CD4-positive, alpha-beta T cell treated with Interleukin-4 for 4 hours (primary cell): ENCODE measurements at places on chromosomes 3 and 15.
A peak's percentile ranks its signal among the peaks of the same experiment; 100 is the strongest.

DNA sequence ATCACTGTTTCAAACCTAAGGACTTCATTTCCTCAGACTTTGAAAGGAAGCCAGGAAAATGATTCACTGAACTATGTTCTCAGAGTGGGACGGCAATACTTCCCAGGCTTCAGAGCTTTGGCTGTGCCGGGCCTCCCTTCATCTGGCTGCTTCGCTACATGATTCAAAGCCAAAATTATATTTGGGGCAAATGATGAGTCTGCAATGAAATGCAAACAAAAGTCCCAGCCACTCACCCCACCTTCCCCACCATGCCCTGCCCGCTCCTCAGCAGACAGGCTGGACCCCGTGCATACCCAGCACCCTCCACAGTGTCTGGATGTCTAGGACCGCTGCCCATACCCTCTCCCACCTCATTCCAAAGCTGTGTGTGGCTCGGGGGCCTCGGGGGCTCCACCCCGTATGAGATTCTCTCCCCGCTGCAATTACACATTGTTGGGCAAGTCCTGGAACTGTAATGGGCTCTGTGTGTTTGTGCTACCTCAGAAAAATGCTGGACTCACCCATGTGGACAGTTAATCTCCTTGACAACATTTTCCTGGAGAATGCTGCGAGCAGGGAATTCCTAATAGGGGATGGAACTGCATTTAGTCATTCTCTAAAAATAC is 32.2 kb downstream of the ATP10A start:
- no peak for DNase-seq

DNA sequence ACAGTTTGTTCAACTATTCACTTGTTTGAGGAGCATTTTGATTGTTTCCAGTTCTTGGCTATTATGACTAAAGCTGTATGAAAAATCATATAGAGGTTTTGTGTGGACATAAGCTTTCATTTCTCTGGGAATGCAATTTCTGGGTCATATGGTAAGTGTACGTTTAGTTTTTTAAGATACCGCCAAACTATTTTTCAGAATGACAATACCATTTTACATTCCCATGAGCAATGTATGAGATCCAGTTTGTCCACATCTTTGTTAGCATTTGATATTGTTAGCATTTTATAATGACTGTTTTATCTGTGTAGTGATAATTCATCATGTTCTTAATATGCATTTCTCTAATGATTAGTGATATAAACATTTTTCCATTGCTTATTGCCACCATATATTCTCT is 258.7 kb upstream of the CTNNB1 start:
- DNase-seq, result no peak

DNA sequence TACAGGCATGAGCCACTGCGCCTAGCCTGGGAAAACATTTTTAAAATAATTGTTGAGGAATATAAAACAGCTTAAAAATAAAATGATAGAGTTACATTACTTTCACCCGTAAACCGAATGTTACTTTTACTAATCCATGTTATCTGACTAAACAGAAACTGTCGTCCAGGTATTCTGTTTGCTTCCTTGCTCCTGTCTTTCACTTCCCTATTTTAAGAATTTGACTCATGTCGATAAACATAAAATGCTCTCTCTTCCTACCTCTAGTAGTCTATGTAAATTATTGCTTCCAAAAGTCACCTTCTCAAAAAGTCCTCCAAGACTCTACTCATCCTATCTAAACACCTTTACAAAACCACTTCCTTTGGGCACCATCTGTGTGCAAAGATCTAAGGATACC is 216.4 kb downstream of the RBMS3 start:
- DNase-seq, result no peak

- DNase-seq, result no peak
These were observed 8.7 kb upstream of the ACAP2 start for GRCh38 chr3:195451373-195452015.

GRCh38 chr15:83890587-83890986 is 236.7 kb downstream of the ADAMTSL3 start:
- no peak for DNase-seq

DNA sequence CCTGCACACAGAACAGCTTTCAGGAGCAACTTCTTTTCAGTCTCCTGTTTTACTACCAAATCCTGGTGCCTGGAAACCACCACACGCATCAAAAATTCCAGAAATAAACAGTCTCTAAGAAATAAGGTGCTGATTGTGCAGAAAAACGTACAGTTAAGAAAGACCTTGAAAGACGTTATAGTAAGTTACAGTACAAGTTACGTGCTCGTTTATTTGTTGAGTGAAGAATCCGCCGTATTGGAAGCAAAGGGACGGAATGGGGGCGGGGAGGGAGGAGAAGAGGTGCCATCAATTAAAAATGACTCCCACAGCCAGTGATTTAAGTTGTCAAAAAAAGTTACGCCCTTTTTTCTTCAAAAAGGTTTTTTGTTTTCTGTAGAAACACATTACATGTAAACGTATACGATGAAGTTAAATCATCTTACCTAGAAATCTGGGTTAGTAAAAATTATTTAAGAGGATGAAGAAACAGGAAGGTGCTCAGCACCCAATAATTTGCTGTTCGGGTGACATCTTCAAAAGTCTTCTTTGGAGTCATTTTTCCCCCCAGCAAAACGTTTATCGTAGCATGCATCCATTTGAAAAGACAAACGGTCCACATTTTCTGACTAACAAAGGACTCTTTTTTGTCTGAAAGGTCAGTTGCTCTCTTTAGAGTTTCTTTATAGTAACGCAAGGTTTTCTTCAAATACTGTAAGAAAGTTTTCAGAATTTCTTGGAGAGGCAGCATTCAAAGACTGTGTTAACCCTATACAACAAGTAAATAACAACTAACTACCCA is 782 bp upstream of the UACA start:
- no peak for DNase-seq

- DNase-seq, result no peak
These were observed 248.9 kb downstream of the NAALADL2 start for GRCh38 chr3:175107995-175108394.

- DNase-seq, result peak; percentile 64
These were observed 521 bp downstream of the IL5RA start for GRCh38 chr3:3109407-3110298.

- no peak for DNase-seq
These were observed 679.3 kb downstream of the OTOL1 start for GRCh38 chr3:162175878-162176277.

GRCh38 chr3:54564374-54564925 is 363.4 kb downstream of the LRTM1 start:
- no peak for DNase-seq

DNA sequence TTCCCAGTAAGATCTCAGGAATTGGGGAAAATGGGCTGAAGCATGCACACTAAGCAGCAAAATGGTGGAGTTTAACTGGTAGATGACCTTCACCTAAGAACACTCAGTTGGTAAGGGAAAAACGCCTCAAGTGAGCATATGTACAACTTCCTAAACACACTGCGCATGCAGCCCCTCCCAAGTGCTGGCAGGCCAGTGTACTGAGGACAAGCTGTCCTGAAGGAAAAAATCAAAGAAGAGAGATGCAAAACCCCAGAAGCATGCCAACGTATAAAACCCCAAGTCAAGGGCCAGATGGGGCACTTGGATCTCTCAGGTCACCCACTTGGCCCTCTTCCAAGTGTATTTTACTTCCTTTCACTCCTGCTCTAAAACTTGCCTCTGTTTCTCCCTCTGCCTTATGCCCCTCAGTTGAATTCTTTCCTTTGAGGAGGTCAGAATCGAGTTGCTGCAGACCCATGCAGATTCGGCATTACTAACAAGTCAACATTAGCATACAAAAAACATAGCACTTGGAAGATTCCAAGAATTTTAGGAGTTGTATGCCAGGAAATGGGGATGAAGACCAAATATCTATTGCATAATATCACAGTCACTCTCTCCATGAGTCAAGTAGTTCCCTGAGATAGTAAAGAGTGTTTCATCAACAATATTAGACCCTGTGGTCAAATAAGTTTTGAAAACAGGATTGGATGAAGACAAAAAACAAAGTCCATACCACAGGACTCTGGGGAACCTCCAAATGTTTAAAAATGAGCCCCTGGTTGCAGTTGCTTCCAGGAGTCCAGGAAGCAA is 10.8 kb upstream of the FYCO1 start:
- DNase-seq, result no peak

- no peak for DNase-seq
These were observed 104.2 kb upstream of the RAD18 start for GRCh38 chr3:9067352-9067975.

GRCh38 chr3:67564008-67564407 is 90.4 kb downstream of the SUCLG2 start:
- DNase-seq, result no peak

DNA sequence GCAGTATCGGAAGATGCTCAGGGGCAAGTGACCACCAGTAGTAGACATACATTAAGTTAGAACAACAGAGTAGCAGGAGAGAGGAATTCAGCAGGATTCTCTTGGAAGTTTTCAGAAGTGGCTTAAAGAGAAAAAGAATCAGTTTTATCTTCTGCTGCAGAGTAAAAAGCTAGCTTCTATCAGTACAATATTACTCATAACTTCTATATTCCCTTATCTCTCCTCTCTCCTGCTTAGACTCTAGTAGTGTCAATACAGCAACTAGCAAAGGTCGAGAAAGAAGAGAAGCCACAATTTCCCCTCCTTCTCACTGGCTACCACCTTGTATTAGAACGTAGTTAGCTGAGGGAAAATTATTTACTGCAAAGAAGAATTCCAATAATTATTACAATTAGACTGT is 539.7 kb downstream of the DIPK2A start:
- DNase-seq, result no peak

- DNase-seq, result no peak
These were observed 23.2 kb upstream of the ACTC1 start for GRCh38 chr15:34818526-34818925.

- DNase-seq, result no peak
These were observed 128.3 kb downstream of the ALCAM start for GRCh38 chr3:105495021-105495420.

DNA sequence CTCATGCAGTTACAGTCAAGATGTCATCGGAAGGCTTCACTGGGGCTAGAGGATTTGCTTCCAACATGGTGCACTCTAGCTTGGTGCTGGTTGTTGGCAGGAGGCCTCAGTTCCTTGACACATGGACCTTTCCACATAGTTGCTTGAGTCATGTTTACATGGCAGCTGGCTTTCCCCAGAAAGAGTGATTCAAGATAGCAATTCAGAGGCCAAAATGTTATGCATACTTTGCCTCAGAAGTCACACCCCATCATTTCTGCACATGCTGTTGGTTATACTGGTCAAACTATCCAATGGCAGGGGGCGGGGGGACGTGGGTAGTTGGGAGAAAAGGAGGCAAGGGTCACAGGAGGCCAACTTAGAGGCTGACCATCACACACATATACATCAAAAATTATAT is 58.7 kb downstream of the FOXB1 start:
- DNase-seq, result no peak
